ENCODE measurements at places on chromosomes 5 and 9.

- no peak for DNase-seq
Observed at GRCh38 chr5:41539454-41539853, 29.1 kb upstream of the PLCXD3 start.

DNA sequence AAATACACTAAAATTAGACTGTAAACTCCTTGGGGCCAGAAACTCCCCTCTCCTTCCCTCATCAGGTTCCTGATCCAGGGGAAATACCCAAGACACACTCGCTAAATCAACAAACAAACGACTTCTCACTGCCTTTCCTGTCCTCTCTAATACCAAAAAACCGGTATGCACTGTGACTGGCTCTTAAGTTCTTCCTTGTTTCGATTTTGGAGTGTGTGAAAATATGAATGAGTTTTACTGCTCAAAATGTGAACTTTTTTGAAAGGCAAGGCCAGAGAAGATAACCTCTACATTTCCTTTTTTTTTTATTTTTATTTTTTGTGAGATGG, 81.1 kb upstream of the EPB41L4B start:
- no peak for DNase-seq

DNA sequence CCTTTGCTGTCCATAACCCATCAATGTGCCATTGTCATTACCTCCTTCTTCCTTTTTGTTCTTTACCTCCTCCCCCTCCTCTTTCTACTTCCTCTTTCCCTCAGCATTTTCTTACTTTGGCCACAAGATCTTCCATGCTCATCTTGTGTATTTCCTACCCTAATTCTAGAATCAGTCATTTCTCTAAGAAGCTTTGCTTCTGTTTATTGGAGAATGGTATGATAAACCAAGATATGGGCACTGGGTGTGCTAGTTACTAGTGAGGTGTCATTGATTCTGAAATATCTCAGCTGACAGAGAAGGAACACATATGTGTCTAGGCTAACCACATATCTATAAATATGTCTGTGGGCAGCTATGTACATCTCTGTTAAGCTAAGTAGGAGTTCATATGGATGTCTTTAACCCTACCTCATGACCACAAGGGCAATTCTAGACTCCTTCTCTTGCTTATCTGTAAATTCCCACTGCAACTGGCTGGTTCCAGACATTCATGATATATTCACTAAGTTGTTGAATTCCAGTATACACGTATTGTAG, 2051.3 kb upstream of the CDH9 start:
- no peak for DNase-seq

DNA sequence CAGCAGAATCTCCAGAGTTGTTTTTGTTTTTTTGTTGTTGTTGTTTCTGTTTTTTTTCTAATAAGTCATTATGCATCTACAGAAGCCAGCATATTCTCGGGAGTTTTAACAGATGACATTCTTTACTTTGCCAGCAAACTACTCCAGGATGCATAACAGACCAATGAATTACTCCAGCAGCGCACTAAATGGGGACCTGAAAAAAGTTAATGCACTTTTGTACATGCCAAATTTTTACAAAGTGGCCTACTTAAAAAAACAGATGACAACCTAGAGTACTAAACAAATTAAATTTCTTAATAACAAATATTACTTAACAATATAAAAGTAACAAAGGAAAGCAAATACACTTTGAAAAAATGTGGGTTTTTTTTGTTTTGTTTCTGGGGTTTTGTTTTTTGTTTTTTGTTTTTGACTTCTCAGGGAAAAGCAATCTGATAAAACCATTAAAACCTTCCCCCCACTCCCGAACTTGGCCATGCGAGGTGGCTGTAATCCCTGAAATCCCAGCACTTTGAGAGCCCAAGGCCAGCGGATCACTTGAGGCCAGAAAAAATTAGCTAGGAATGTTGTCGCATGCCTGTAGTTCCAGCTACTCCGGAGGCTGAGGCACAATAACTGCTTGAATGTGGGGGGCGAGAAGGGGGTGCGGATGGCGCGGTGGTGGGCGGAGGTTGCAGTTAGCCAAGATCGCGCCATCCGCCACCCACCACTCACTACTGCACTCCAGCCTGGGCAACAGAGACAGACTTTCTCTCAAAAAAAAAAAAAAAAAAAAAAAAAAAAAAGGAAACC, 352.4 kb downstream of the CETN3 start:
- no peak for DNase-seq

DNA sequence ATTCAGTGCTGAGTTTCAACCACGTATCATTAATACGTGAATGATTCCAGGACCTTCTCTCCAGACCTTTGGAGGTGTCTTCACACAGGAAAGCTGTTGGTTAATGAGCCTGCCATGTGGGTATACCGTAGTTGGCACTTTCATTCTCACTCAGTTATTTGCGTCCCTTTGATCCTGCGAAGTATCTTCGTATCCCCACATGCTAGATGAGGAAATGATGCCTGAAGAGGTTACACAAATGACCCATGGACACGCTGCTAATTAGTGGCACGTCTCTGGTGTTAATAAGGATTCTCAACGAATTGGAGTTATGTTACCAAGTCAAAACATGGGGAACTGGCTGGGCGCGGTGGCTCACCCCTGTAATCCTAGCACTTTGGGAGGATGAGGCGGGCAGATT, 65.7 kb upstream of the GNE start:
- DNase-seq = no peak

DNA sequence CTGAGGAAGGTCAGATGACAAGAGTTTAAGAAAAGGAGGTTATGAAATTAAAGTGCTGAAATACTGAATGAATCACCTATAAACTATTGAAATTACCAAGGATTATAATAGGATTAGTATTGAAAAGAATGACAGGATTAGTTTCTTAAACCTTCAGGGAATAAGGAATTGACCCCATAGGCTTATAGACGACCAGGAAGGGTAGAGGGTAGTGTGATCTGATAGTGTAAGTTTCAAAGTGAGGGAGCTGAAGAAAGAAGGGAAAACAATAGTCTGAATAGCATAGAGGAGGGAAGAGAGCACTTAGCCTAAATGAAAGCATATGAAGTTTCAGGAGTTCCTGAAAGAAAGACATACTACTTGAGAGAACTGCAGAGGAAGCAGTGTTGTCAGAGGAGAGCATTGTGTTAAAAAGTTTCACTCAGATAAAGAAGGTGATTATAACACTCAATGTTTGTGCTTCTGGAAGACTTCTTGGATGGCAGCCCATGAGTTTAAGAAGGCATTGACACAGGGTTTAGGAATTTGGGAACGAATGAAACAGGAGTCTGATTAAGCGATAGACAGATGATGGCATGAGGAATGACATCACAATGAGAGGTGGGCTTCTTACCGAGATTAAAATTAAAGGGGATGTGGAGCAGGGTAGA, 557.9 kb upstream of the GRAMD2B start:
- no peak for DNase-seq

DNA sequence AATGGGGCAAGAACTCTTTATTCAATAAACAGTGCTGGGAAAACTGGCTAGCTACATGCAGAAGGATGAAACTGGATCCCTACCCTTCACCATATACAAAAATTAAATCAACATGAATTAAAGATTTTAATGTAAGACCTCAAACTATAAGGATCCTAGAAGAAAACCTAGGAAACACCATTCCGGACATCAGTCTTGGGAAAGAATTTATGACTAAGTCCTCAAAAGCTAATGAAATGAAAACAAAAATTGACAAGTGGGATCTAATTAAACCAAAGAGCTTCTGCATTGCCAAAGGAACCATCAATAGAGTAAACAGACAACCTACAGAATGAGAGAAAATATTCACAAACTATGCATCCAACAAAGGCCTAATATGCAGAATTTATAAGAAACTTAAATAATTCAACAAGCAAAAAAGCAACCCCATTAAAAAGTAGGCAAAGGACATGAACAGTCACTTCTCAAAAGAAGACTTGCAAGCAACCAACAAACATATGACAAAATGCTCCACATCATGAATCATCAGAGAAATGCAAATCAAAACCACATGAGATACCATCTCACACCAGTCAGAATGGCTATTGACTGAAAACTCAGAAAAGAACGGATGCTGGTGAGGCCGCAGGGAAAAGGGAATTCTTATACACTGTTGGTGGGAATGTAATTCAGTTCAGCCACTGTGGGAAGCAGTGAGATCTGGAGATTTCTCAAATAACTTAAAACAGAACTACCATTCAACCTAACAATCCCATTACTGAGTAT, 104.3 kb upstream of the MAP3K1 start:
- DNase-seq = no peak

DNA sequence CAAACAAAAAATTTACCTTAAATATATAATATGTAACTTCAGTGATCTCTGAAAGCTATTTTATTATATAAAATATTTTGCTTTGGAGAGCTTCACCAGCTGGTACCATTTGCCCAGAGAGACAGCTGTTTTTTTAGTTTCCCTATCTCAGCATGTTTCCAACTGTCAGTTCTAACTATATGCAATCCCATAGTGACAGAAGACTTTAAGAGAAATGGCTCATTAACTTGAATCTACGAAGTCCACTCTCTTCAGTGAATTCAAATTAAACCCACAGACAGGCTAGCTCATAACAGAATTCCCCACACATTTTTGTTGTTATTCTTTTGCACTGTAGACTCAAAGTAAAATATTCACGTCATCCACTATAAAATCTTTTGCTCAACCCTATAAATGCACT, 251.8 kb upstream of the POU5F2 start:
- no peak for DNase-seq

- DNase-seq = no peak
Observed at GRCh38 chr5:68270399-68270975, 54.9 kb downstream of the PIK3R1 start.

DNA sequence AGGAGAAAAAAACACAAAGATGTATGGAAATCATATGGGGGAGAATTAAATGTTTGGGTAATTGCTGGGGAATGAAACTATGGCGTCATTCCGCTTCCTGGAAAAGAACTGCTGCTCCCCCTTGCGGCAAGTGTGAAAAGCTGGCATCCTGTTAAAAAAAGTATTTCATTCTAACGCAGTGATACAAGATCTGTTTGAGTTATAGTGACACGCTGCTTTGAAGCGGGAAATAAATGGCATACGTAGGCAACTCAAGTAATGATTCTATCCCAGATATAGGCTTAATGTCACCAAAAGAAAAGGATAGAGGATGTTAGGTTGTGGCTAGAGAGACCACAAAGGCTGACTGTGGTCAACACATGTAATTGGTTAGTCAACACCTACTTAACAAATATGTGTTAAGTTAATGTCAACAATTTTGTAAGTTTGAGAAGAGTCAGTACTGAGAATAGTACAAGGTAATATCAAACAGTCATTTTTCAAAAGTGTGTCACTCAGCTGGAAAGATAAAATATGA, 70.2 kb upstream of the ALDH1A1 start:
- peak; percentile 56 for DNase-seq

- no peak for DNase-seq
Observed at GRCh38 chr5:61438298-61438970, 106.4 kb downstream of the ZSWIM6 start.

GRCh38 chr5:74212336-74212735, 428.2 kb downstream of the ENC1 start:
- no peak for DNase-seq

- no peak for DNase-seq
Observed at GRCh38 chr9:10146517-10147331, 466.1 kb downstream of the PTPRD start.

Data from activated T-cell treated with anti-CD3 and anti-CD28 coated beads, Interleukin-2, amount 50 U/mL, for 48 hours (primary cell).